ENCODE measurements at places on chromosomes 12 and 14. TPM values are rescaled to one million over a fixed set of nuclear protein-coding genes. Genes with fewer than 3 reads are reported as not detected.

Gene LPAR5
- total RNA-seq: 0.59 TPM

Gene WDHD1
- total RNA-seq: 13.0 TPM

Gene HAL
- 0.06 TPM for total RNA-seq

Gene OTX2
- total RNA-seq: not detected

Data from A549 treated with CpdA at 1 μM for 4 hours (cell line).